ENCODE measurements at places on chromosomes 2 and 18.

- peak; percentile 85 for DNase-seq
These were observed at the start of gene MTLN for GRCh38 chr2:110211938-110212858. Gene MTLN, minus strand, starts transcription at chr2:110212547. Its CDS starts 22 bp downstream, at chr2:110212525.

DNA sequence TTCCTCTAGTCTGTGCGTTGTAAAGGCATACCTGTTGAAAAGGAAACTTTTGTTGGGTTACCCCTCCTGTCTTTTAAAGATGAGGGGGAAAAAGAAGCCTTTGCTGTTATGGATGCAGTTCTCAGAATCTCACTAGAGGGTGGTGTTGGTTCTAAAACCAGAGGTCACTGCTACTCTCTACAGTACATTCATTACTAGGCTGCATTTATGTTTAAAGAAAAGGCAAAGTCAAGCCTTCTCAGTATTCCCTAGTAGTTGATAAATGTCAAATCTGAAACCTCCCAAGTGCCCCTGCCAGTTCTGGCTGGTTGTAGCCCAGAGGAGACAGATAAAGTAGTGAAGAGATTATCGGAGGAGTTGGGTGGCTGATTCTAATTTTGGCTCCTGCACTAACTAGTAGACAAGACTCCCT lies 1.4 kb upstream of the PLCL1 start:
- peak; percentile 18 for DNase-seq

GRCh38 chr2:46076875-46077274 lies 220.3 kb upstream of the EPAS1 start:
- DNase-seq: no peak

GRCh38 chr2:177717831-177718618 lies 325.5 kb downstream of the AGPS start:
- no peak for DNase-seq

DNA sequence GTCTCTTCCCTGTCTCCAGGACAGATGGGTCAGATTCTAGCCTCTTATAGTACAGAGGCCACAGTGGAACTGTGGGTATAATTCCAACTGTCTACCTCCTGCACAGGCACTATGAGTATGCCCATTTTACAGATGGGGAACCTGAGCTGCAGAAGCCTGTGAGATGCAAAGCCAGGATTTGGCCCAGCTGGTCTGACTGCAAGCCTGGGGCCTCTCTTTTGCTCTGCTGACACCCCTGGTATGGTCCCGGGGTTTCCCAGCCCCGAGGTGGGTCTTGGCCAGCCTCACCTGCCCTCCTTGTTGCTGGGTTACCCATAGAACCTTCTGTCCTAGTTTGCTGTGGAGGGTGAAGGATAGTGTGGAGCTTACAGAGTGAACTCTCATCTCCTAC lies 9.8 kb downstream of the HS6ST1 start:
- no peak for DNase-seq

DNA sequence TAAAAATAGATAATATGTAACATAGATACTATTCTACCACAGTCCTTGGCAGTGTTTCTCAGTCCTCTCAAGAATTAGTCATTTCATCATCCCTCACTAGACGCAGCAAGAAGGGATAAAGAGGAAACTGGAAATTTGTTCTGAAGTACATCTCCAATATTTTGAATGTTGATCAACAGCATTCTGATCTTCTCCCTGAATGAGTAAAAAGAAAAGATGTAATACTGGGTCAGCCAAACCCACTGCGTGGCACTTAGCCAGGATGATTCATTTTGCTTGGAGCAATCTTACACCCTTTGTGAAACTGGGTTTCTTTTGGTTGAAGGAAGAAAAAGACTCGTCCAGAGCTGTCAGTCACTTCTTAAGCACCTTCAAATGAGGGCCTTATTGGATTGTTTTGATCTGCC lies 54.1 kb downstream of the TAF1B start:
- DNase-seq: peak; percentile 77
